ENCODE measurements at places on chromosomes 4 and X.
A peak's percentile ranks its signal among the peaks of the same experiment; 100 is the strongest.

DNA sequence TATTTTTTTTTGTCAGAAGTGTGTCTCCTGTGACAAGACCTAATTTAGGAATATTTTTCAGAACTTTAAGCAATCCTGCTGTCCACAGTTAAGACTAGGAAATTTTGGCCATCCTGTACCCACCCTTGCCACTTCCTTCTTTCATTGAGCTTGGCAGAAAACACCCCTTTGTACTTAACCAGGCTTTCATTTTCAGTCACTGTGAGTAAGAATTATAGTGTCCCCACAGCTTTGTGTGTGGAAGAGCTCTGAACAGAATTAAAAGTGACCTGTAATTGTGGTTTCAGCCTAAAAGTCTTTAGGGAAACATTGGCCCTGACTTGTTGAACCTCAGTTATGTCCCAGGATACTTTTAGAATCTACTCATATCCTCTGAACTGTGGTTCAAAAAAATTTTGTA is 153.7 kb upstream of the BMP3 start:
- H3K4me1 ChIP-seq = no peaks in the 10 kb centered on the region
- DNase-seq = no peak
- H3K36me3 ChIP-seq = no peaks in the 10 kb centered on the region

- no peak overlapping the region for H3K4me3 ChIP-seq
- H3K36me3 ChIP-seq = no peaks in the 10 kb centered on the region
- H3K4me1 ChIP-seq = no peaks in the 10 kb centered on the region
- no peaks in the 10 kb centered on the region for H3K27me3 ChIP-seq
These were observed 55.0 kb downstream of the FAM53A start for GRCh38 chr4:1628892-1629698.

GRCh38 chr4:61918987-61919386 is 718.9 kb downstream of the ADGRL3 start:
- no peak for DNase-seq
- H3K27me3 ChIP-seq = no peaks in the 10 kb centered on the region
- peaks cover 45% of the 10 kb centered on the region for H3K4me1 ChIP-seq

DNA sequence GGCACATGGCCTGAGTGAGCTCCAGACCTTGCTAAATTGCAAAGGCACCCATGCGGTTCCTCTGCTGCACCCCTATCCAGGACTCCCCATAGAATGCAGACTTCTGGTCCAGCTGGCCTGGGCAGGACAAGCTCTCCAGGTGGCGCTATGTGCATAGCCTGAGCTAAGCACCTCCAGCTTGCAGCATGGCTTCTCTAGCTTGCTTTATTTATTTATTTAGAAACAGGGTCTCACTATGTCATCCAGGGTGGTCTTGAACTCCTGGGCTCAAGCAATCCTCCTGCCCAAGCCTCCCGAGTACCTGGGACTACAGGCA is 5.5 kb upstream of the WFS1 start:
- H3K27me3 ChIP-seq = no peaks in the 10 kb centered on the region
- no peak overlapping the region for H3K4me3 ChIP-seq
- no peak overlapping the region for H3K27ac ChIP-seq
- H3K36me3 ChIP-seq = no peaks in the 10 kb centered on the region

- H3K4me3 ChIP-seq = no peak overlapping the region
- no peaks in the 10 kb centered on the region for H3K27me3 ChIP-seq
- no peak overlapping the region for H3K27ac ChIP-seq
- H3K4me1 ChIP-seq = no peaks in the 10 kb centered on the region
- no peak for DNase-seq
These were observed 63.4 kb downstream of the SCML2 start for GRCh38 chrX:18291006-18291545.

- peaks cover 38% of the 10 kb centered on the region for H3K27me3 ChIP-seq
- no peaks in the 10 kb centered on the region for H3K36me3 ChIP-seq
- no peaks in the 10 kb centered on the region for H3K4me1 ChIP-seq
- no peak overlapping the region for H3K27ac ChIP-seq
- no peak overlapping the region for H3K4me3 ChIP-seq
- DNase-seq = no peak
These were observed 39.0 kb downstream of the F11 start for GRCh38 chr4:186304866-186305505.

DNA sequence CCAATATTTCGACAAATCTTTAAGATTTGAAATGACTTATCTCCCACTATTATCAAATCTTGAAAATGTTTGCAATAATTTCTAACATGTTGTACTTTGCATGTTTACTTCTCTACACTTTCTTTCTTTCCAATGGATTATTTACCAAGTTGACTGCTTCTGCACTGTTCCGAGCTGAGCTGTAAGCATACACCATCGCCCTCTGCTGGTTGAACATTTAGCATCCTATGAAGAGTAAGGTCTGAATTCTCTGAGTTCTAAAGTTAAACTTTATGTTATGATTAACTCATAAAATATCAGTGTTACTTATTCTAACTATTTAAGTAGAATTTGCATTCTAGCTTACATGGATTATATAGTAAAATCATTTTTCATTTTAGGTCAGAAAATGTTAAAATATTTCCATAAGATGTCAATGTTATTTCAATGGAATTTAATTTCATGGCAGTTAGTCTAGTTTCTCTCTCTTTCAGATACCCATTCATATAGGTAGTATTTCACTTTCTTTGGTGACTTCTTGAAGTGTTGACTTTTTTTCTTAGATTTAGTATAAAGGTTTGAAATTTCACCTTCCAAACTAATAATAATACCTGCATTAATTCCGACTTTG is 137.4 kb downstream of the DKK2 start:
- H3K4me1 ChIP-seq = no peaks in the 10 kb centered on the region
- H3K27ac ChIP-seq = no peak overlapping the region
- no peak overlapping the region for H3K4me3 ChIP-seq
- H3K27me3 ChIP-seq = no peaks in the 10 kb centered on the region
- H3K36me3 ChIP-seq = no peaks in the 10 kb centered on the region

DNA sequence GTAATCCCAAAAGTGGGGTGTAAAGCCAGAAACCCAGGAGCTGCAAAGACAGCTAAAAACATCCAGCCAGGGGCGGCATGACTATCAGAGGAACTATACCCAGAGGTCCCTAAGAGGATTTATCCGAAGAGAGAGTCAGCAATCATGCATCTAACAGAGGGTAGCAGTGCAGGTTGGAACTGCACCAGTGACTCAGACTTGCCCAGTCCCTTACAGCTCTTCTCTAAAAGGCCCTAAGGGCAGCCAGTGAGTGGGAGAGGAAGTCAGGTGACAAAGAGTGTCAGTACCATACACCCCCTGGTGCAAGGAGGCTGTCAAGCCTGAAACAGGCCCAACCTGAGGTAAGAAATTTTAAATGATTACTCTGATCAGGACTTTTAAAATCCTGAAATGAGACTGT is 88.1 kb downstream of the CAMK2D start:
- peaks cover 16% of the 10 kb centered on the region for H3K4me1 ChIP-seq
- DNase-seq = peak; percentile 53
- no peaks in the 10 kb centered on the region for H3K36me3 ChIP-seq

Measured in PC-3 (cell line).